Forelimb muscle (tissue), 1 donor: ENCODE measurements at places on chromosomes 1 and 21.

DNA sequence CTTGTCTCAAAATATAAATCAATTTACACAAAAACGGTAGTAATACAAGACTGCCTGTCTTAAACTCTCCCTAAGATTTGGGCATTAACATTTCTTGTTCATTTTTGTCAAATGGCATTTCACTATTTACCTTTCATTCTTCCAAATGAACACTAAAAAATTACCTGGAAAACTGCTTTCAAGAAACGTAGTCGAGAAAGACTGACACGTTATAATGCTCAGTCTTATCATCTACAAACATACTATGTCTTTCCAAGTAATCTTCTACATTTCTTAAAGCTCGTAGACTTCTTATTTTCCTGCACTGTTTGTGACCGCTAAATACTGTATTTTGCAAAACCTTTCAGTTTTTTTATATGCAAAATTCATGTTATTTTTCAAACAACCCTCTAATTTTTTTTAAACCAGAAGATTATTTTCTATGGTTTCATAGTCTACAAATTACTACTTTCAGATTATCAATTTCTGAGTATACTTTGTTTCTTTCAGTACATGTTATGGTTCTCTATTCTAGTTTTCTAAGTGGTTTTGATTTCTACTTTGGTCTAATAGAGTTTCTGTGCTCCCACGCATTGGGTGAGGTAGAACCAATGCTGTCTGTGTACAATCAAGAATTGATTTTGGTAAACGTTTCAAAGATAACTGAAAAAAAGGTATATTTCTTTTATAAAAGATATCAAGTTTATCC lies 336.4 kb downstream of the SMYD3 start:
- no peak for DNase-seq

GRCh38 chr21:16592381-16592780 lies 862.6 kb downstream of the USP25 start:
- DNase-seq = no peak

GRCh38 chr1:229209816-229210215 lies 61.1 kb upstream of the RAB4A start:
- DNase-seq = no peak

DNA sequence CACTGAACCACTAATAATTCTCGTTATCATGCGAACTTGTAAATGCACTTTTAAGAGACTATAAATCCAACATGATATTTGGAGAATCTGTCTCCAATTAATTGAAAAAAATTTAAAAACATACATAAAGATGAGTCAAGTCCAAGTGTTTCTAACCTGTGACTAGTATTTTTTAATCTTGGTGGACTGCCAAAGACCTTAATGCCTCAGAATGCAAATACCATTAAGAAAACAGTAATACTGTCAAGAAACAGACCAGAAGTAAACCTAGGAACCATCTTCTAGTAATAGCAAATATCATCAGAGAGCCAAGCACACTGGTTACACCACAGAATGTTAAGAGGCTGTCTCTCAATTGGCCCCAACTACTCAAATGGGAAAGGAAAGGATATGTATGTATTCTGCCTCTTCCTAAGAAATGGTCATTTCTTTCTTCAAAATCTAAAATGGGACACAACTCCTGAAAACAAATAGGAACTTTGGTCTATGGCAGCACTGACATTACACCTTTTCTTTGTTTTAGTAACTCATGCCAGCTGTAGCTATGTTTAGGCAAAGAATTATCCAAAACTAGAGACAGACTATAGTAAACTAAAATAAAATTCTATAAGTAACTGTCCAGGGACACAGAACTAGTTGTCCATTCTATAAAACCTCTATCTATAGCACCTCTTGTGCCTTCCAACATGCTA lies 15.8 kb downstream of the SCYL3 start:
- DNase-seq = no peak

- no peak for DNase-seq
Measured at GRCh38 chr1:156766298-156767100, 836 bp upstream of the PRCC start.

DNA sequence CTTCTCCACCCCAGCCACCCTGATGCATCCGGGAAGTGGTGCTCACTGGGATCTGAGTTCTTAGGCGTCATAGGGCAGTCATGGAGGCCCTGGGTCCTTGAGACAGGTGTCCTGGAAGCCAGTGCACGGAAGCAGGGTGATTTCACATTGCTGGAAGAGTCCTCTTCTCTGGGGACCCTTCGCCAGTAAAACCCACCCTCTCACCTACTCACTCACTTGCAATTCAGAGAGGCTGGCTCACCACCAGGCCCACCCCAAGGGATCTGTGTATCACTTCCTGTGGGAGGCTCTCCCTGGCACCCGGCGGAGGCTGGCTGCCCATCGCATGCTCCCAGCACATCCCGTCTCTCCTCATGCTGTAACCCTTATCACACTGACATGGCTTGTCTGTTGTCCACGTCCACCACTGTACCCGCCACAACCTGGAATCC lies 40.2 kb upstream of the EPS8L3 start:
- DNase-seq = no peak

DNA sequence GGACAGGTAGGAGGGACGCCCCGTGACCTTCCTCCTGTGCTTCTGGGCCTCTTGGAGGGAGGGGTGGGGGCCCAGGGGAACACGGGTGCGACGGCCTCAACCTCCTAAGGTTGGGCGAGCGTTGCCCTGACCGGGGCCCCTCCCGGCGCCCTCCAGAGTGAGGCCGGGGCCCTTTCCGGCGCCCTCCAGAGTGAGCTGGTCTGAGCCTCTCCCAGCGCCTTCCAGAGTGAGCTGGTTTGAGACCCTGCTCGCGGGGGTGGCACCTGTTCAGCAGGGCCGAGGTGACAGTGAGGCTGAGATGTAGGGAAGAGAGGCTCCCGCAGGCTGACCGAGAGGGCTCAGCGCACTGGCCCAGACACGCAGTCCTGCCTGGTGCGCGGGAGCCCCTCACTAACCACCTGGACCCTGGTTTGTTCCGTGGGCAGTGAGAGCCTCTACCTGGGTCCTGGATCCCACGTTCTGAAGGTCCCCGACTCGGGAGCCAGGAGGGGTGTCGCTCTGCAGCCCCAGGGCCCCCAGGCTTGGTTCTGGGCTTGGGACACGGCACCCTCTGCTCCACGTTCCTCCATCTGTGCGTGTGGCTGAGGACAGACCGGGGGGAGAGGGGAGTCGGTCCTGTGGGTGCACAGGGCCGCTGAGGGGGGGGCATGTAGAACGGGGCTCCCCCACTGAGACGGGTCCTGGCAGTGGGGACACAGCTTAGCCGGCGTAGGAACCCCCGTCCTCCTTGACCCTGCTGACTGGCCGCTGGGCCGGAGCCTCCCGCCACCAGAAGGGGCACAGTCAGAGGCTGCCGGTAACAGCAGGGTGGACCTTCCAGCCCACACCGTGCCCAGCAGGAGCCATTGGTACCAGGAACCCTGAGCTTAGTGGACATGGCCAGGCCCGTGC lies 1.4 kb downstream of the COL6A1 start:
- no peak for DNase-seq

DNA sequence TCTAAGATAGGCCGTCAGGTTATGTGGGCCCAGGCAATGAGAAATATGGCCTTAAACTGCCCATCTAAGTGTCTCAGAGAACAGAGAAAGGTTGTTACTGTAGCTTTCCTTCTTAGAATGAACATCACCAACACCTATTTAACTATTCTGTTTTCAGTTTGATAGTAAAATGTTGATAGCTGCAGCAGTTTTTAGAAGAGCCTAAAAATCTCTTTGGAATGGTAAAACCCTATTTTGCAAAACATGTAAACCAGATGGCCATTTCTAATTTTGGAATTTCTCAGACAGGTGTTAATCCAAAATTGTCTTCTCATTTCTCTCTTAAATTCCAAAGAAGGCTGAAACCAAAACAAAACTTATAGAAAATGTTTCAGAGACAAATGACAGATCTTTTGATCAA lies 57.5 kb downstream of the DIPK1A start:
- DNase-seq = no peak

GRCh38 chr1:155000411-155000725 lies 2.2 kb upstream of the ZBTB7B start:
- no peak for DNase-seq

GRCh38 chr1:8347635-8348034 lies 29.7 kb downstream of the SLC45A1 start:
- no peak for DNase-seq

DNA sequence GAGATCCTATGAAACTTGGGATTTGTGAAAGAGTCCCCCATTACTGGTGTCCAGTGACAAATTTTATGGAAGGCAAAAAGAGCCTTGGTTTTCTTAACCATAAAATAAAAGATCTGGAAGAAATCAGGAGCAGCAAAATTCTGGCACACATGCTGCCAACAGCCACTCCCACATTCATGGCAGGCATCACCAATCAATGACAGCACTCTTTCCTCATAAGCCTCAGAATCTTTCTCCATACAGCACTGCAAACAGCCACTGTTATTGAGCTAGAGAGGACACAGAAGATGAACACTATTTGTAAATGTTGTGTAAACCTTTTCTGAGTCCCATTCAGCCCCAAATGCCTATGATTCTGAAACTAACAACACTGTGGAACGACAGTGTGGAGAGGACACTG lies 162.2 kb downstream of the RRAGC start:
- no peak for DNase-seq

GRCh38 chr1:84876353-84876752 lies 16.7 kb downstream of the LPAR3 start:
- DNase-seq = no peak

DNA sequence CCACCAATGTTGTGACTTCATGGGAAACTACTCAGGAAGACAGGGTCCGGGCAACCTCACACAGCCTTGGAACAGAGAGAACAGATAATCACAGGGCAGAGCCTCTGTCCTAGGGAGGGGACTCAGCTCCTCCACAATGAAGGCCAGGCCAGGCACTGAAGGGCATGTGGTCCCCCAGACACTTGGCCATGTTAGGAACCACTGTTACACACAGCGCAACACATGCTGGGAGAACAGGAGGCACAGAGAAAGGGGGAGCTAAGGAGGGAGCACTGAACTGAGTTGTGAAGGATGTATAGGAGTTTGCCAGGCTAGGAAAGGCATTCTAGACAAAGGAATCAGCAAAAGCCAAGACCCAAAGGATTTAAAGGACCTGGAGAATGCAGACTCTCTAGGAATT lies 127.6 kb downstream of the DMRTB1 start:
- no peak for DNase-seq

- DNase-seq = no peak
Measured at GRCh38 chr1:98749152-98749756, 87.7 kb downstream of the SNX7 start.

DNA sequence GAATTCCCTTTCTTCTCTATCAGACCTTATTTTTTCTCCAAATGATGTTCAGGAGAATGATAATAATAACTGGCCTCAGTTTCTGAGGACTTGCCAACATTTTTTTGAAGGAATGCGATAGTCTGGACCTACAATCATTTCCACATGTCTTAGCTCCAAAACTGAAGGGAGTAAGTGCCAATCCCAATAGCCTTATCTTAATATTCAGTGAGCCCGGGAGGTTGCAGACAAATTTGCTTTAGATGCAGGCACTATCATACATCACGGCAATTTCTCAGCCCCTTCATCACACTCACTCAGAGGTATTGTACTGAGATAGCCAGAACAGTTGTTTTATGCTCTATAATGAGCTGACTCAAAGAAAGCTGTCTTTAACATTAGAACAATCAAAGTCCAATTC lies 796.9 kb downstream of the ADGRL2 start:
- no peak for DNase-seq

DNA sequence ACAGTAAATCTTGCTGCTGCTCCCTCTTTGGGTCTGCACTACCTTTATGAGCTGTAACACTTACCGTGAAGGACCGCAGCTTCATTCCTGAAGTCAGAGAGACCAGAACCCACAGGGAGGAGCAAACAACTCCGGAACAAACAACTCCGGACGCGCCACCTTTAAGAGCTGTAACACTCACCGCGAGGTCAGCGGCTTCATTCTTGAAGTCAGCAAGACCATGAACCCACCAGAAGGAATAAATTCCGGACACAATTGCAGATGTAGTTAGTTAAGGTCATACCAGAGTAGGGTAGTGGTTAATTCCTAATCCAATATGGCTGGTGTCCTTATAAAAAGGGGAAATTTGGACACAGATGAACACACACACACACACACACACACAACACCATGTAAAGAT lies 37.7 kb downstream of the VTCN1 start:
- DNase-seq = no peak

- no peak for DNase-seq
Measured at GRCh38 chr1:213751064-213751397, 236.7 kb upstream of the PROX1 start.

DNA sequence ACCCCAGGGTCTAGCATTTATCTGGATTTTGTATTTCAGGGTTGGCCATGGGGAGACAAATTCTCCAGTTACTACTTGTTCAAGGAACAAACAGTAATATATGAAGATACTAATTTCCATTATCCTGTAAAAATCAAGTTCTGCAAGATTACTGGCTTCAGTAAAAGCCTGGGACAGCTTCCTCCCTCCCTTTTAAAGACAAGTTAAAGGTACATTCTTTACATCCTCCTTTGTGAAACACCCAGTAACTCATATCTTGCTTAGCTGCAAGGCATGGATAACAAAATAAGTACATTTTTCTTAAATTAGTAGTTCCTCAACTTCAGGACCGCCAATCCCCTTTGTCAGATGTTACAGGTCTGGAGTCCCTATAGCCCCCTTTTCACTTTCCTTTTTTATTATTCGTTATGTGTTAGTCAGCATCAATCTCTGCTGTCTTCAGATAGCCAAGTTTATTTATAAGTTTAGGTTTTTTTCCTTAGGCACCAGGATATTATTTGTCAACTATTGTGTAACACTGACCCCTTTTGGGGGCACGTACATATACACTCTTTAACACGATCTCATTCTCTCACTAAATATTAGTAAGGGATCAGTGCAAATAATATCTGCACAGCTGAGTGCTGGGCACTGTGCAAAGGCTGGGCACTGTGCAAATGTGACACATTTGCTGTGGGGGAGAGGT lies 9.8 kb downstream of the ERRFI1 start:
- no peak for DNase-seq

DNA sequence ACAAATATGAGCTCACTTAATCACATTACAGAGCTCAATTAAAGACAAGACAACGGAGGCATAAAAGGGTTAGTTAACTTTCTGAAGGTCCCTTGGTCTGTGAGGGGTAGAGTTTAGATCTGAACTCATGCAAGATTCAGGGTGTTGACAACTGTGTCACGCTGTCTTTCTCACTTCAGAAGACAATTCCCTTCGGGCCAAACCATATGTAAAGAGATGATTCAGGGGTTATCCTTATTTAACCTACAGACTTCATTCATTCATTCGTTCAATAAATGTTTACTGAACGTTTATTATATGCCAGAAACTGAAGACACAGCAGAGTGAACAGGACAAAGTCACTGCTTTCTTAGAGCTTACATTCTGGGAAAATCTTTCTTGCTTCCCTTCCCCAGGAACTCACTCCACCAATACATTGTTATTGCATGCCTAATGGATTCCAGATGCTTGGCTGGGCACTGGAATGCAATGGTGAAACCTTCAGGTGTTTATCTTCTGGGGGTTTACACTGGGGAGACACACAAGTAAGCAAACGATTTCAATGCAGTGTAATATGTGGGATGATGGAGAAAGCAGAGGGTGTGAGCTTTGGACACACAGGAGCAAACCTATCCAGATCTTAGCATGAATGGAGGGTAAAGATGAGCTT lies 6.4 kb downstream of the XCL1 start:
- no peak for DNase-seq
